ENCODE measurements at places on chromosomes 16 and 17.

GRCh38 chr17:18961634-18962493 is 9.9 kb downstream of the SLC5A10 start:
- peak; percentile 41 for DNase-seq

DNA sequence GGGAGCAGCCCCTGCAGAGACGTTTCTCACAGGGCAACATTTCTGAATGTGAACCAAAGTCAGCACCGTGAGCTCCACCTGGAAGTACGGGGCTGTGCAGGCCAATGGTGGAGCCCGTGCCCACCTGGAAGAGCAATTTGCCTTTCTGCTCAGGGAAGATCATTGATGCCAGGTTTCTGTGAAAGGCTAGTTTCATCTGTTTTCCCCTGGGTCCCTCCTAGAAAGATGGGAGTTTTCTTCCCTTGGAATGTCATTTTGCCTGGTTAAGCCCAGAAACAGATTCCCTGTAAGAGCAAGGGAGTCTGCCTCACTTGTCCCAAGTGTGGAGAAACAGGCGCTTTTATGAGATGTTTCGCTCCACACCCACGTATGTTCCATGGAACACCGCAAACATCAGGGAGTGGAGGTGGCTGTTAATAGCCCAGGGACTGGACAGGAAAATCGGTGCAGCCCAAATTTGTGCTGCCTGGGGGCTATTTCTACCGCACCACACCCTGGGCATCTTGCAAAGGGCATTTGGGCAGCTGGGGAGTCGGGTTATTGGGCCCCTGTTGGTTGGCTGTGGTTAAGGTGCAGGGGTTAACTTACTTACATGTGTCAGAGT is 2.6 kb downstream of the SLC6A4 start:
- no peak for DNase-seq

DNA sequence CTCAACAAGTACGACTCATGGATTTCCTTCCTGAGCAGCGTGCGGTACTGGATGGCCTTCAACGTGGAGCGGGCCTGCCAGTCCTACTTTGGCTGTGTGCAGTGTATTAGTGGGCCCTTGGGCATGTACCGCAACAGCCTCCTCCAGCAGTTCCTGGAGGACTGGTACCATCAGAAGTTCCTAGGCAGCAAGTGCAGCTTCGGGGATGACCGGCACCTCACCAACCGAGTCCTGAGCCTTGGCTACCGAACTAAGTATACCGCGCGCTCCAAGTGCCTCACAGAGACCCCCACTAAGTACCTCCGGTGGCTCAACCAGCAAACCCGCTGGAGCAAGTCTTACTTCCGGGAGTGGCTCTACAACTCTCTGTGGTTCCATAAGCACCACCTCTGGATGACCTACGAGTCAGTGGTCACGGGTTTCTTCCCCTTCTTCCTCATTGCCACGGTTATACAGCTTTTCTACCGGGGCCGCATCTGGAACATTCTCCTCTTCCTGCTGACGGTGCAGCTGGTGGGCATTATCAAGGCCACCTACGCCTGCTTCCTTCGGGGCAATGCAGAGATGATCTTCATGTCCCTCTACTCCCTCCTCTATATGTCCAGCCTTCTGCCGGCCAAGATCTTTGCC is 9.0 kb downstream of the HAS3 start:
- DNase-seq, result no peak

- DNase-seq, result no peak
Observed at GRCh38 chr16:19066988-19067348, 446 bp upstream of the COQ7 start.

DNA sequence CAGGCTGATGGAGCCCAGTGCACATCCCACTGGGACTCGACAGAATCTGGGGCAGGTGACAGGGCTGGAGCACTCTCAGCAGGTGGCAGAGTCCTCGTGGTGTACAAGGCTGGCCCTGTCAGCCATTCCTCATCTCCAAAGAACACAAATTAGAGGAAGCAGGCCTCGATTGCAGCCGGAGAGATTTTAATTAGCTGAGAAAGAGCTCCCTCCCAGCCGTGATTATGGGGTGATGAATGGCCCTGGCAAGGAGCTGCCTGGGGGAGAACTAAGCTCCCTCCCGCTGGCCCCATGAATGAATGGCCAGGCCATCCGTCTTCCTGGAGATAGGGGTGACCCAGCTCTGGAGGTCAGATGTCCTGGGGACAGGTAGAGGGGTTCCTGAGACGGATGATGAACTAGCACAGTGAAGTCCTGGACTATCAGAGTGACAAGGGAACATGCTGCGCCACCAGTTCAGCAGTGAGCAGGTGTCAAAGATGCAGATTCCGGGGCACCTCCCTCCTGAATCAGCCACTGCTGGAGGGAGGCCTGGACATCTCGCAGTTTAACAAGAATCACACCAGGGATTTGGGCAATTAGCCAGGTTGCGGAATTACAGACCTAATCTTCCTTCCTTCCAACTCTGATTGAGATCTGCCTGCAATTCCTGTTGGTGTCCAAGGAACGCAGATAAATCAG is 35.5 kb downstream of the PIMREG start:
- no peak for DNase-seq

- DNase-seq, result no peak
Observed at GRCh38 chr17:45581860-45582259, 91.3 kb upstream of the PLEKHM1 start.

DNA sequence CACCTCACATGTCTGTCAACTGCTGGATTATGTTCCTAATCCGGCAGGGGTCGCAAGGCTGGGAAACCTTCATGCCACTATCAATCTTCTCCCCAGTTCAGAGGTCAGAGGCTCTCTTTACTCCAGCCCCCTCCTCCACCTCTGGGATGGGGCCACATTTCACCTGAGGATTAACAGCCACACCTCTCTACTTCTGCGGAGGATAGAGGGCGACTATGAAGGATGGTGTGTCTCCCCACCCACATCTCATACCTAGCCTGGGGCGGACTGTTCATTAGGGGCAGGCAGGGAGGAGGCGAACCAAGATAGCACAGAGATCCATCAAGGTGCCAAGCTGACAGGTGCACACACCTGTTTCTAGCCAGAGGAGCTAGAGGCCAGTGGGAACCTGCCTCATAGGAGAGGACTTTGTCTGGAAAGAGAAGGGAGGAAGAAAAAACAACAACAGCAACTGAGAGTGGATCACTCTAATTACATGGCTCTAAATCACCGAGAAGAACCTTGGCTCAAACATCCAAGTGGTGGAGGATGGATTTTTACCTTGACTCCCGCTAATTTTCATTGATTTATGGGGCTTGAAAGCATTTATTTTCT is 41.9 kb upstream of the SKAP1 start:
- no peak for DNase-seq

- no peak for DNase-seq
Observed at GRCh38 chr17:60139438-60140285, 10.1 kb upstream of the CA4 start.

DNA sequence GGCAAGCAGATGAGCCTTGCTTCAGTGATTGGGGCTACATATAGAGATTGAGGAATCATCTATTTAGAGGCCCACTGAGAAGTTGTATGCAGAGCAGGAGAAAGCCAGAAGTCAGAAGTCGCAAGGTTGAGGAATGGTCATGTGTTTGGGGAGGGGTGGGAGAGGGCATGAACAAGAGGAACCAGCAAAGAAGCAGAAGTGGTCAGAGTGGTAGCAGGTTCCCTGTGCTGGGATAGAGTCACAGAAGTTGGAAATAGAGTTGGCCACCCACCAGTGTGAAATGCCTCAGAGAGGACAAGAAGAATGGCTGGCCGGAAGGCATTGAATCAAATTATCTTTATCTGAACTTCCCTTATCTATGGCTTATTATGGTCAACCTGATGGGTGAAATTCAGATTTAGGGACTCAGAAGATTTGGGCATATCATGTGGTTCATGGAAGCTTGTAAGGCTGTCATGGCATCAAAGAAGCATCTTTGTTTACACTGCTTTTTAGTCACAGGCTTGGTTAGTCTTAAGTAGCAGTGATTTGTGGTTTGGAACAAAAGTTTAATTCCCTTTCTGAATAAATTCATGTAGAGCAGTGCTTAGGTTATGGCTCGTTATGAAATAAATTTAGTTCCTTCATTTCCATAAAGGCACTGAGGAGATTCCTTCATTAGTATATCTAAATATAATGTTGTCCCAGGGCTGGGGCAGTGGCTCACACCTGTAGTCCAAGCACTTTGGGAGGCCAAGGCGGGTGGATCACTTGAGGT is 19.7 kb downstream of the MAP3K3 start:
- no peak for DNase-seq

DNA sequence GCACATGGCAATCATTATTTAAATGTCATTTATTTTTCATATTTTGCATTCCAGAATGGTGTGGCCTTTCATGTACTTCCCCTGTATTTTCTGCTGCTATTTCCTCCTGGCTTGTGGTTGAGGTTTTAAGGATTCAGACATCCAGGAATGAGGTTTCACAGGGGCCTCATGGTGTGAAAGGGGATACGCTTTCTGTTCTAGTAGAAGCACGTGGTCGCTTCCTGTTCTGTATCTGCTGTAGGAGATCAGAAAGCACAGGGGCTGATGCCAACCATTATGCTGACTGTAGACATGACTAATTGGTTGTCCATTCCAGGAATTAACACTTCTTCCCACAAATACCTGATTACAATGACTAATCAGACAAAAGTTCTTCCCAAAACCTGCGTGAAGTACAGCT is 405.9 kb downstream of the SHISA9 start:
- DNase-seq, result no peak

DNA sequence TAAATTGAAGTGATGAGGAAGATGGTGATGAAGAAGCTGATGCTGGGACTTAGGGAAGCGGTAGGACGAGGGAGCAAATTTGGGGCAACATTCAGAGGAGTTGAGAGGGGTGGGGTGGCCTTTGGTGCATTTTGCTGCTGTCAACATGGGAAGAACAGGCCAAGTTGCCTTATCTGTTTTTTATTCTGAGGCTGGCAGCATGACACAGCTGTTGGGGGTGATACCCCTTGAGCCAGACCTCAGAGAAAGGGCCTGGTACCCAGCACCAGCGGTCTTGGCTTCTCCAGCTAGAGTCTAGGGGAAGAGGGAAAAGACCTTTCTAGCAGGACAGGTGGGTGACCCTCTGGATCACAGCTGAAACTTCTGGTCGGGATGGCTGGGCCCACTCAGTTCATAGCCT is 4.6 kb downstream of the IGFBP4 start:
- no peak for DNase-seq

GRCh38 chr16:22664561-22664997 is 149.4 kb upstream of the HS3ST2 start:
- no peak for DNase-seq

DNA sequence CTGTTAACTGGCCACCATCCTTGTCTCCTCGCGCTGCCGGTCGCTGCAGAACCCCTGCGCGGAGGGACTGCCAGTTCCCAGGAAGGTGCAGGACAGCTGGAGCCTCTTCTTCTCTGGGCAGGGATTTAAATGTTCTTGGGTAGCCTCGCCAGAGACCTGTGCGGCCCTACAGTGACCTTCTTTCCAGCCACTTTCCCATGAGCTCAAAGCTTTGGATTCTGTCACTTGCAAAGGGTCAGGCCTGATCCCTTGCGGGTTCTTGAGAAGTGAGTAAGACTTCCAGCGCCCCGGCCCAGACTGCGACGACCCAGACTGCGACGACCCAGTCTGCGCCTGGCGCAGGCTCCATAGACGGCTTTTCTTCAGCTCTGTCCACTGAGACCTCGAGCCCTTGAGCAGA is 1.4 kb upstream of the SLFN5 start:
- DNase-seq, result no peak

DNA sequence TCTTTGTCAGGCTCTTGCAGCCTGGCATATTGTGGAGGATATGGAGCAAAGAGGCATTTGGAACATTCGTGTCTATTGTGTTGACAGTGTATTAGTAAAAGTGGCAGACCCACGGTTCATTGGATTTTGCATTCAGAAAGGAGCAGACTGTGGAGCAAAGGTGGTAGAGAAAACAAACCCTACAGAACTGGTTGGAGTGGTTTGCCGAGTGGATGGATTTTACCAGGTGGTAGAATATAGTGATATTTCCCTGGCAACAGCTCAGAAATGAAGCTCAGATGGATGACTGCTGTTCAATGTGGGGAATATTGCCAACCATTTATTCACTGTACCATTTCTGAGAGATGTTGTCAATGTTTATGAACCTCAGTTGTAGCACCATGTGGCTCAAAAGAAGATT is 44.5 kb downstream of the EFCAB13 start:
- no peak for DNase-seq

DNA sequence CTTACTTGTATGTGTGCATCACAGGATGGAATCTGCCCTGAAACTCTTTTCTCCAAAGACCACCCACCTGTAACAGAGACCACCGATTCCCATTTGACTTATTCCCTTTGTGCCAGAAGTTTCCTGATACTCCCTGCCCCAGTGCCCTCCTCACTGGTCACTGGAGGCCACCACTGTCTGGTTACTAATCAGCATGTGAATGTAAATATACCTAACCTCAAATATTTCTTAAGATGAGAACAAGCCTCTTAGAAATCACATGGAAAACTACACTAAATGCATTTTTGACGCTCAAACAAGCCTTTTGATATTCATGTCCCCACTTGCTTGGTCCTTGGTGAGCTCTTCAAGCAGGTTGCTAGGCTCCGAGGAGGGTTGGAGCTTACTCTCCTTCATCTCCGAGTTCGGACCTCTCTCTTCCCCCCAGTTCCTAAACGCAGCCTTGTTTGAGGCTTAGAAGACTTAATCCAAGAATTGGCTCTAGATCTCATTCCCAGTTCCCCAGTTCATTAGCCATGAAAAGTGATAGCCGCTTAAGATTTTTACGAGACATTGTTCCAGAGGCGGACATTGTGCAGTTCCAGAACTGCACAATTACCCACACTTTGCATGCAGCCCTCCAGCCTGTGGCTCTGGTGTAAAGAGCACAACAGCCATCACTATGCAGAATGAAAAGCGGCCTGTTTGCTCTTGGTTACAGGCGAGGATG is 579.2 kb upstream of the PSMD7 start:
- DNase-seq, result no peak

GRCh38 chr16:66678337-66678736 is 18.2 kb downstream of the CMTM4 start:
- DNase-seq, result no peak

DNA sequence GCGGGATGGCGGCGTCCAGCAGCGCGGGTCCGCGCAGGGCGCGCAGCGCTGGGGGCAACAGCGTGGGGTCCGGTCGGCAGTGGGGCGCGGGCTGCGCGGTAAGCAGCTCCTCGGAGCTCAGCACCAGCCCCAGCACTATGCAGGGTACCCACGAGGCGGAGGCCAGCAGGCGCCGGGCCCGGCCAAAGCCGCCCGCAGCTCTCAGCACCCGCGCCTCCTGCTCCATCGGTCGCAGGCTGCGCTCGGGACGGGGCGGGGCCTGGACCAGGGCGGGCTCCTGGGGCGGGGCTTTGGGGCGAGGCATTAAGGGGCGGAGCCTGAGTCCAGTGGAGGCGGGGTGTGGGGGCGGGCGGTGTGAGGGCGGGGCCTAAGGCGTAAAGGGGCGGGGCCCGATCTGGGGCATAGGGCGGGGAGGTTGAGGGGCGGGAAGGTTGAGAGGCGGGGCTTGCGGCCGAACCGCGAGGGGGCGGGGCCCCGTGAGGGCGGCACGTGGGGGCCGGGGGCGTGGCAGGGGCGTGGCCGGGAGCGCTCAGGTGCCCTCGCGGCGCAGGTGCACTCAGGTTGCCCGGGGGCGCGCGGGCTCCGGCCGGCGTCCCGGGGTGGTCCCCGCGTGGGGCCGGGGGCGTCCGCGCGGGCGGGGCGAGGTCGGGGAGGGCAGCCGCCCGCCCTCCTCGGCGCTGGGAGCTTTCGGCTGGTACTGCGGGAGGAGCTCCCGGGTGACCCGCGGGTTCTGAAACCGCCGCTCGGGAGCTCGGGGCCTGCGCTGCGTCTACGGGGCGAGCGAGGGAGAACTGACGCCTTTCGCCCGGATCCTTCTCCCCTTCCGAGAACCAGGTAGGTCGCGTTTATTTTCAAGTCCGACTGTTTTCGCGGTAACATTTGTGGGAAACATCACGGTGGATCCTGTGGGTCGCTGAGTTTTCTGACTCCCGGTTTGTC is 1.4 kb upstream of the SLC22A31 start:
- DNase-seq, result no peak

- no peak for DNase-seq
Observed at GRCh38 chr16:69123910-69124309, 8.5 kb downstream of the CHTF8 start.

All from GM12892 (cell line).